ENCODE measurements at places on chromosomes 2 and 18. TPM values are rescaled to one million over a fixed set of nuclear protein-coding genes. Genes with fewer than 3 reads are reported as not detected.

The PXDN gene
- polyA plus RNA-seq = 2.0 TPM

The CYTIP gene
- not detected for polyA plus RNA-seq

The IL18R1 gene
- polyA plus RNA-seq = not detected

The TIA1 gene
- 22.5 TPM for polyA plus RNA-seq

The AFF3 gene
- polyA plus RNA-seq = 6.4 TPM

Measured in Purkinje cell (primary cell).